ENCODE measurements at places on chromosomes 16 and 17.

DNA sequence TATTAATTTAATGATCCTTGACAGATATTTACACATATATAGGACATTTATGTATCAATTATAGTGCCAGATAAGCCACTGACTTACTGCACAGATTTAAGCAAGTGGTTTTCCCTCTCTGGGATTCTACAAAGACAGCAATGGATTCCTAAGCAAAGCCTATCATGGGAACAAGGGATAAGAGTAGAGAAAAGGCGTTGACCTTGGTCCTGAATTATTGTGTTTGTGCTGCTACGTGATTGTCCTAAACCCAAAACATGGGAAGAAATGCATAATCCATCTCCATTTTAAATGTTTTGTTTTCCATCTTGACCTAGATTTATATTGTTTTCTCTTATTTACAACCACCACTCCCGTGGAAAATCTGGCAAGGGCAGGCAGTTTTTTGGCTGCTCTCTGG is 14.0 kb downstream of the SLFN11 start:
- no peak for DNase-seq

- no peak for DNase-seq
Observed at GRCh38 chr17:39175695-39176093, 9.7 kb upstream of the ARL5C start.

GRCh38 chr17:81282876-81283275 is 12.2 kb downstream of the SLC38A10 start:
- DNase-seq = no peak

GRCh38 chr17:61305024-61305423 is 94.6 kb upstream of the TBX2 start:
- DNase-seq = no peak

DNA sequence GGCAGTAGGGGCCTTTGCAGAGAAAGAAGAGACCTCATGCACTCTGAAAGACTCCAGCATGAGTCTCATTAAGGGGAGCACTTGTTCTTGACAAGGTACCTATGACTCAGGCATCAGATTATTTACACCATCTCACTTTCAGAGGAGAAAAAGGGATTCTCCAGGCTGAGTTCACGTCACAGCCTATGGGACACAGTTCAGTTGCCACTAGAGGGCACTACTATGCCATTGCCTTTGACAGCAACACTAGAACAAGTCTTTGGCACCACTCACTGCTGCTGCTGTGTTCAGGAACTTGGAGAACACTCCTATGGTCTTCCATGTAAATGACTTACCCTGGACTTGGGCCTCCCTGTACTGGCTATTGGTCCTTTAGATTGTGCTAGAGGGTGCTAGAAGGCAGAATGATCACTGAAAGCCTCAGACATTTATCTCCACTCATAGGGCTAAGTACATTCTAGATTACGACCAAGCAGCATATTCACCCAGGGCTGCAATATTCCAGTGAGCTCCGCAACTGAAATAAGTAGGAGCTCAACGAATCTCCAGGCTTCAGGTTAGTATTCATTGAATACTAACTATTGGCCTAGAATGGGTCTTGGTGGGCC is 225.1 kb upstream of the CA10 start:
- peak; percentile 72 for DNase-seq

DNA sequence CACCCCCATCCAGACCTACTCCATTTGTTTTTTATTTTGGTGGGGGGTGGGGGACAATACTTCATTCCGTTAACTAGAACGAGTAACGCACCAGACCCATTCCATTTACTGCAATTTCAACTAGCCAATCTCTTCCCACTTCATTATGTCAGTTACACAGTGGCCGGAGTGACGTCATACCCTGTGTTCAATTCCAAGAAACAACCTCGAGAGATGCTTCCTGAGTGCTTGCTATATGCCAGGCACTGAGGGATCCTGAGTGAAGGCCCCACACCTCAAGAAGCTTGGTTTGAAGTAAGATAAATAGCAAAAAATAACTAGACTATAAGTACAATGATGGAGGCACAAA is 9.1 kb upstream of the SIAH1 start:
- no peak for DNase-seq

- DNase-seq = no peak
Observed at GRCh38 chr16:52252680-52253079, 294.3 kb downstream of the TOX3 start.

DNA sequence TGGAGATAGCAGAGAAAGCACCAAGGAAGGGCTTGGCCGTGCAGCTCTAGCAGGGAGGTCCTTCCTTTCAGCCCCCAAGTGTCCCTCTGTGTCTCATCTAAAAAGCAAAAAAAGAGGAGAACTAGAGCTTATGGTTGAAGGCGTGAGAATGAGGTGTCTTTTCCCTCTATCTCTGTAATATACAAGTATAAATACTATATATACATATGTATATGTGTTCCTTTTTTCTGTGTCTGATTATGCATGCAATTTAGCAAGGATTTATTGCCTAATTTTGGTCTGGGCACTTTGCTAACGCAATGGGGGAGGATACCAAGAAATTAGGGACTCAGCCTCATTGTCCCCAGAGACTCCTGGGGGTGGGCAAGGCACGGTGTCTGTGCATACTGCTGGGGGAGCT is 90.2 kb upstream of the CCL2 start:
- no peak for DNase-seq

DNA sequence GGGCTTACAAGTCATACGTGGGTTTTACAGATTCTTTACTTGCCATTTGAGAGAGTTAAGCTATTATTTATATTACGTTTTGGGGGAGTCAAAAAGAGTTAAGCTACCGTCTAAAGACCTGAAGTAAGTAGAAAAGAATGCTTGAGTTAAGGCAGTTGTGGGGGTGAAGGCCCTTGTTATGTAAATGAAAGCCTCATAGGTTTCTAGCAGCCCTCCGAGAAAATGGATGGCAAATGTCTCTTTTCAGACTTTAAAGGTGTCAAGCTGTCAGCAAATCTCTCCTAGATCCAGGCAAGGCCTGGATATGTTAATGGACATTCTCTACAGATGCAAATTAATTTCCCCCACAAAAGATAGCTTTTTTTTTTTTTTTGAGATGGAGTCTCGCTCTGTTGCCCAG is 7.2 kb upstream of the EIF4A3 start:
- DNase-seq = no peak

- DNase-seq = no peak
Observed at GRCh38 chr16:48810803-48811453, 200.9 kb upstream of the N4BP1 start.

DNA sequence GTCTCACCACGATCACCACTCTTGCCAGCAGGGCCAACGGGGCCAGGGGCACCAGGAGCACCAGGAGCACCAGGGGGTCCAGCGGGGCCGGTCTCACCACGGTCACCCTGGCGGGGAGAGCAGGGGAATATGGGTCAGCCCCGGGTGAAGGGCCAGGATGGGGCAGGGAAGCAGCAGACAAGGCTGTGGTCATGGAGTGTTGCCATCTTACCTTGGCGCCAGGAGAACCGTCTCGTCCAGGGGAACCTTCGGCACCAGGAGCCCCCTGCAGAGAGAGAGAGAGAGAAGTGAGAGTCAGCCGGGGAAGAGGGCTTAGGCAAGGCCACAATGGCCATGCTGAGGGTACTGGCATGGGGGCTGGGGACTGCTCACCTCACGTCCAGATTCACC is 12.9 kb downstream of the COL1A1 start:
- no peak for DNase-seq

GRCh38 chr17:47649972-47650524 is 329 bp downstream of the KPNB1 start:
- no peak for DNase-seq

DNA sequence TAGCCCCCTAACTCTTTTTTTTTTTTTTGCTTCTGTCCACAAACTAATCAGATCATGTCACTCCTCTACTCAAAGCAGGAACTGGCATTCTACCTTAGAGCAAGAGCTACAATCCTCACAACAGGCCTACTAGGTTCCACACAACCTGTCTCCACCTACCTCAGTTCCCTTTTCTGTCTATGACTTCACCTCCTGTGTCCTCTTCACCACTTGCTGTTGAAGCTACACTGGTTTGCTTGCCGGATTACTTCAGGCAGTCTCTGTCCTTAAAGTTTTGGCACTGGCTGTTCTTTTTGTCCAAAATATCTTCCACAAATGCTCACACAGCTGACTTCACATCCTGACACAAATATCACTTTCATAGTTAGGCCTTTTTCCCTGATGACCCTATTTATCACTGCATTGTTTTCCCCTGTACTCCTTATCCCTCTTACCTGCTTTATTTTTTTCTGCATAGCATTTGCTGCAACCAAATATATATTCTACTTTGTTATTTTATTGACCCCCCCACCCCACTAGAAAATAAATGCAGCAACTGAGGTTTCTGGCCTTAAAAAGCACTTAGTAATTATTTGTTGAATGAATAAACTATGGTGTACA is 72.0 kb downstream of the KANSL1 start:
- no peak for DNase-seq

DNA sequence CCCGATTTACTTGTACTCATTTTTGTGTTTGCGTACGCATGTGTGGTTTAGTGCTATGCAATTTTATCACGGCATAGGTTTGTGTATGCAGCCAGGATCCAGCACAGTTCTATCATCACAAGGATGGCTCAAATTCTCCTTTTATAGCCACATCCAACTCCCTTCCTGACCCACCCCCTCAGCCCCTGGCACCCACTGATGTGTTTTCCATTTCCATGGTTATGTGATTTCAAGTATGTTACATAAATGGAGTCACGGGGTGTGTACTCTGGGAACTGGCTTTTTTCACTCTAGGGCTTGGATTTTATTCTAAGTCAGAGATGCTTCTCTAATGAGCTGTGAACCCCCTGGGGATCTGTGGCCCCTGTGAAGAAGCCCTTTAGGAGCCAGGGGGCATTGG is 16.8 kb downstream of the IL4R start:
- DNase-seq = peak; percentile 76

DNA sequence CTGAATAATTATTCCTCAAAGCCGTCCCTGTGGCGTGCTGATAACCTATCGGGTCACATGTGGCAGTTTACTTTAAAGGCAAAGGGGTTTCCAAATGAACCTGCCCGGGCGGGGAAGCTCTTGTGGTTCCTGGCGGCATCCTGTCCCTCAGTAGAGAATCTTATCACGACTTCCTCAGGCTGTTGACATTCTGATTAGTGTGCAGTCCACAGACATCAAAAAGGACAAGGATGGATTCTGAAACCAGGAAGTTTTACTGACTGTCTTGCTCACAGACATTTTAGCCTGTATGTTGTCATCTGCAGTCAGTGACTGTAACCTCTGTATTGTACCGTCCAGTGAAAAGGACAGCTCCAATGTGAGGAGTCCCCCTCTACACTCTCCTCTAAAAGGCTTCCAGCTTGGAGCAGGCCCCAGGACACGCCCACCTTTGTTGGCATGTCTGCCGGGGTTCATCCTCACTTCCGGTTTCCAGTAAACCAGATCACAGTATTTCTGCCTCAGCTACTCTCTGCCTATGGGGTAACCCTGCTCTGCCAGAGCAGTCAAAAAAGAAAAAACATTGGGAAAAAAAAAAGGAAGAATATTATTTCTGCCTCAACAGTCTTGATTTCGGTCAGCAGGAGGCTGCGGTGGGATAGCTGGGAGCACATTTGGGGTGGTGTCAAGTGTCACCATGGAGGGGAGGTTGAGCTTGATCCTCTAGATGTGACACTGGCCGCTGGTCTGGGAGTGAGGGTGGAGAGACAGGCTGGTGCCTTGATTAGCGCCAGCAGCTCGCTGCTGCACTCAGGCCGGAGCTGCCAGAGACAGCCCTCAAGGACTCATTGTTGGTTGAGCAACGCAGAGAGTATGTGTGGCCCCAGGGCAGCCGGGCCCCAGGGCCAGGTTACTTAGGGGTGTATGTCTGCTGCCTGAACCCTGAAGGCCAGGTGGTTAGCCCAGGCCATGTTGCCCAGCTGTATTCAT is 89.0 kb upstream of the DNAH17 start:
- peak; percentile 26 for DNase-seq

- no peak for DNase-seq
Observed at GRCh38 chr17:36132421-36132831, 28.8 kb downstream of the CCL4 start.

DNA sequence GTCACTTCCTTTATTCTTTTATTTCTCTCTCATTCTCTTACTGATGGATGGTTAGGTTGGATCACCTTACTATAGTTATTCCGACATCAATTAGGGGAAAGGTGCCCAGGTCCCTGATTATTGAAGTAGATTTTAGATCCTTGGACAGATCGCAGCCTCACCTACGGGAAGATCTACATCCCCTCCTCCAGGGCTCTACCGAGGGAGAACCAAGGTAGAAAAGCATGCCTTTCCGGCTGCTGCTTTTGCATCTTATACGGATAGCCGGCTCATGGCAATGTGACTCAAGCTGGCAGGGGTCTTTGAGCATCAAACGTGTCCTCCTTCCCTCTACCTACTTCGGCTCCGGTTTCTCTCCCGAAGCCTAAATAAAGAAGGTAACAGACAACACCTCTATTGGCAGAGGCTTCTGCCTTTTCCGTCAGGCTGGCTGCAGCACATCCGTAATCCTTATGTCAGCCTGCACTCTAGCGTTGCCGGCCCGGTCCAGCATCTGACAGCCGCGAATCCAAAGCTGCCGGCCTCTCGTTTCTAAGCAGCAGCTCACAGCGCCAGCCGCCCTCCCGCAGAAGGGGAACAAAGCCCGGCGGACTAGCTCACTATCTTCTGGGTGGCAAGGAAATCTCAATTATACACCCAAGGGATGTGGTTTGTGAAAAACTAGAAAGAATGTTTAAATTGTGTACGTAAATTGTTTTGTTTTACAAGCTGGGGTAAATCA is 46.9 kb downstream of the IRX6 start:
- DNase-seq = peak; percentile 68

All from mucosa of gallbladder (tissue), 1 donor.